Natural killer cell (primary cell): ENCODE measurements at places on chromosomes 7 and 10. TPM values are rescaled to one million over a fixed set of nuclear protein-coding genes. Genes with fewer than 3 reads are reported as not detected.

GRCh38 chr10:131772441-131772840 is 128.4 kb upstream of the PPP2R2D start:
- H3K27ac ChIP-seq, result no peak overlapping the region
- peaks cover 6% of the 10 kb centered on the region for H3K4me1 ChIP-seq
- no peaks in the 10 kb centered on the region for H3K36me3 ChIP-seq
- no peak overlapping the region for H3K4me3 ChIP-seq
- DNase-seq, result no peak

The CYP3A4 gene
- not detected for total RNA-seq

DNA sequence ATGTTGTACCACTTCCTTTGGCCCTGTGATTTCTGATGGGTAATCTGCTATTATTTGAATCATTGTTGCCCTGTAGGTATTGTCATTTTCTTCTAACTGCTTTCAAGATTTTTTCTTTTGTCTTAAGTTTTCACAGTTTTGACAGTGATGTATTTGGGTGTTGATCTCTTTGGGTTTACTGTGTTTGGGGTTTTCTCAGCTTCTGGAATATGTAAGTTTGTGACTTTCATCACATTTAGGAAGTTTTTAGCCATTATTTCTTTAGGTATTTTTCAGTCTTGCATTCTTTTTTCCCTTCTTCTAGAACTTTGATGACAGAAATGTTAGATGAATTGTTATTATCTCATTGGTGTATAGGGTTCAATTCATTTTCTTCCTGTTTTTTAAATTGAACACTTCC is 23.1 kb upstream of the PON2 start:
- no peaks in the 10 kb centered on the region for H3K36me3 ChIP-seq
- no peaks in the 10 kb centered on the region for H3K27me3 ChIP-seq
- H3K27ac ChIP-seq, result no peak overlapping the region

- H3K36me3 ChIP-seq, result peaks cover 2% of the 10 kb centered on the region
- H3K4me3 ChIP-seq, result no peak overlapping the region
- H3K27ac ChIP-seq, result no peak overlapping the region
- DNase-seq, result no peak
- H3K27me3 ChIP-seq, result no peaks in the 10 kb centered on the region
Measured at GRCh38 chr10:14579405-14579804, 195.3 kb downstream of the FAM107B start.

- H3K4me1 ChIP-seq, result no peaks in the 10 kb centered on the region
- H3K4me3 ChIP-seq, result no peak overlapping the region
- H3K27me3 ChIP-seq, result no peaks in the 10 kb centered on the region
- DNase-seq, result no peak
- no peaks in the 10 kb centered on the region for H3K36me3 ChIP-seq
Measured at GRCh38 chr7:158723714-158724385, 19.2 kb upstream of the NCAPG2 start.
